A549 treated with Hydrocortisone at 1 μM for 4 hours (cell line): ENCODE measurements at places on chromosomes 16 and 17. TPM values are rescaled to one million over a fixed set of nuclear protein-coding genes. Genes with fewer than 3 reads are reported as not detected.

The EXOSC6 gene
- total RNA-seq, result 12.9 to 16.4 TPM (median 15.6 TPM) in 5 replicates

The MYH1 gene
- not detected in 5 replicates for total RNA-seq

The TBC1D28 gene
- total RNA-seq, result not detected in 5 replicates

The CDT1 gene
- 27.4 to 32.2 TPM (median 30.6 TPM) in 5 replicates for total RNA-seq

The ZP2 gene
- total RNA-seq, result not detected in 5 replicates

The CCNF gene
- total RNA-seq, result 21.1 to 24.3 TPM (median 22.8 TPM) in 5 replicates

The CES5A gene
- not detected in 5 replicates for total RNA-seq

The CENPX gene
- 123 to 204 TPM (median 184 TPM) in 5 replicates for total RNA-seq

The TNFSF12 gene
- total RNA-seq, result 9.9 to 13.2 TPM (median 11.0 TPM) in 5 replicates

The RPS2 gene
- total RNA-seq, result 3,439 to 5,329 TPM (median 5,152 TPM) in 5 replicates

The TK1 gene
- 228 to 274 TPM (median 238 TPM) in 5 replicates for total RNA-seq

The TP53I13 gene
- 80.1 to 99.2 TPM (median 96.1 TPM) in 5 replicates for total RNA-seq

The PDK2 gene
- 13.8 to 17.7 TPM (median 15.1 TPM) in 5 replicates for total RNA-seq

The HBA2 gene
- total RNA-seq, result 0.20 to 0.33 TPM in 2 of 5 replicates, not detected in the others

The FMNL1 gene
- total RNA-seq, result 33.0 to 34.4 TPM (median 33.5 TPM) in 5 replicates

The YBX2 gene
- total RNA-seq, result 0.43 to 0.55 TPM (median 0.44 TPM) in 5 replicates

The NEUROD2 gene
- not detected in 5 replicates for total RNA-seq

The OSGIN1 gene
- 15.0 to 31.1 TPM (median 16.1 TPM) in 5 replicates for total RNA-seq

The BAHCC1 gene
- 6.5 to 8.7 TPM (median 8.6 TPM) in 5 replicates for total RNA-seq

The KRTAP4-5 gene
- total RNA-seq, result not detected in 5 replicates

The ITGAD gene
- total RNA-seq, result 0.02 to 0.06 TPM (median 0.05 TPM) in 3 of 5 replicates, not detected in the others

The ZNF423 gene
- total RNA-seq, result 0.08 to 0.28 TPM (median 0.18 TPM) in 5 replicates

The CCL17 gene
- not detected in 5 replicates for total RNA-seq

The C16orf86 gene
- 0.05 to 0.13 TPM in 2 of 5 replicates, not detected in the others for total RNA-seq

The SALL1 gene
- 0.20 to 0.73 TPM (median 0.35 TPM) in 5 replicates for total RNA-seq

The SLC6A4 gene
- 0.05 to 0.14 TPM (median 0.07 TPM) in 4 of 5 replicates, not detected in the other for total RNA-seq

The ST6GALNAC2 gene
- 0.23 to 0.58 TPM (median 0.53 TPM) in 5 replicates for total RNA-seq

The CCR7 gene
- 0.73 to 1.5 TPM (median 0.97 TPM) in 5 replicates for total RNA-seq

The HP gene
- total RNA-seq, result not detected in 5 replicates

The ACSM2A gene
- total RNA-seq, result not detected in 5 replicates

The SHISA6 gene
- not detected in 5 replicates for total RNA-seq

The COIL gene
- 15.0 to 22.5 TPM (median 15.4 TPM) in 5 replicates for total RNA-seq

The CLEC10A gene
- not detected in 5 replicates for total RNA-seq

The OR4D1 gene
- 0.02 TPM in 1 of 5 replicates, not detected in the others for total RNA-seq

The CACNG1 gene
- total RNA-seq, result 0.08 to 0.21 TPM (median 0.13 TPM) in 5 replicates

The MYOCD gene
- 0.71 to 1.4 TPM (median 0.92 TPM) in 5 replicates for total RNA-seq

The TLCD3B gene
- 0.18 to 0.43 TPM (median 0.32 TPM) in 5 replicates for total RNA-seq

The PSMD12 gene
- 96.4 to 122 TPM (median 100 TPM) in 5 replicates for total RNA-seq

The TTLL6 gene
- 0.54 to 0.99 TPM (median 0.56 TPM) in 5 replicates for total RNA-seq

The NUPR1 gene
- 8.6 to 24.3 TPM (median 16.1 TPM) in 5 replicates for total RNA-seq

The BEAN1 gene
- total RNA-seq, result 4.3 to 7.4 TPM (median 5.4 TPM) in 5 replicates
